ENCODE measurements at places on chromosomes 6 and 20.

DNA sequence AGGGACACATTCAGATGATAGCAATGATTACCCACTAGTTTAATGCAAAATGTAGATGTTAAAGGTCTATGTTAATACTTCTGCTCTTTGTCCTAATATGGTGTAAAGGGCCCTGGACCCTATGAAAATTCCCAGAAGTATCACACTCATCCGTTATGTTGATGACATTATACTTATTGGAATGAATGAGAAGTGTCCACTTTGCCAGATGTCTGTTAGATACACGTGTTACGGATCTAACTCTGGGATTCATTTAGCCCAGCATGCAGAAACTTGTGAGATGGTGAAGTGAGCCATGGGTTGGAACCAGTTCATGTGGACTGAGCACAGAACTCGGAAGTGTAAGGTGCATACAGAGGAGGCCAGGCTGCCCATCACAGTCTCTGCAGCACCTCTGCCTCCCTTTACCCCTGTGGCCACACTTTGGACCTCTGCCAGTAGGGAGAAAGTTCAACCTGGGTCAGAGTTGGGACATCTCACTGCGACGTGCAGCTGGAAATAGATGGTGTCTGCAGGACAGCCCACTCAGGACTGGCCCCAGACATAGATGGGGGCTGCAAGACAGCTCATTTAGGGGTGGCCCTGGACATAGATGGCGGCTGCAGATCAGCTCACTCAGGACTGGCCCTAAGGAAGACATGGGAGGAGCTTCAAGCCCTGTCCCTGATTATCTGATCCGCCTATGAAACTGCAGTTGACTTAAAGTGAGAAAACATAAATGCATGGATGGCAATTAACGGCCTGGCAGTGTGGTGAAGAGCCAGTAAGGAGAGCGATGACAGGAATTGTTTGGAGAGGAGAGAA is 71.2 kb upstream of the THBS2 start:
- DNase-seq, result no peak

GRCh38 chr20:45407783-45408645 is at the start of gene DBNDD2:
TSS of gene DBNDD2 (plus strand) at chr20:45408289. CDS start at chr20:45408468, 179 bp downstream.
- no peak for DNase-seq

- no peak for DNase-seq
These were observed 436.7 kb downstream of the RNF144B start for GRCh38 chr6:18823782-18824386.

- no peak for DNase-seq
These were observed 294.4 kb upstream of the TBX18 start for GRCh38 chr6:85058806-85059205.

GRCh38 chr6:168778201-168778600 is 337.2 kb downstream of the SMOC2 start:
- no peak for DNase-seq

DNA sequence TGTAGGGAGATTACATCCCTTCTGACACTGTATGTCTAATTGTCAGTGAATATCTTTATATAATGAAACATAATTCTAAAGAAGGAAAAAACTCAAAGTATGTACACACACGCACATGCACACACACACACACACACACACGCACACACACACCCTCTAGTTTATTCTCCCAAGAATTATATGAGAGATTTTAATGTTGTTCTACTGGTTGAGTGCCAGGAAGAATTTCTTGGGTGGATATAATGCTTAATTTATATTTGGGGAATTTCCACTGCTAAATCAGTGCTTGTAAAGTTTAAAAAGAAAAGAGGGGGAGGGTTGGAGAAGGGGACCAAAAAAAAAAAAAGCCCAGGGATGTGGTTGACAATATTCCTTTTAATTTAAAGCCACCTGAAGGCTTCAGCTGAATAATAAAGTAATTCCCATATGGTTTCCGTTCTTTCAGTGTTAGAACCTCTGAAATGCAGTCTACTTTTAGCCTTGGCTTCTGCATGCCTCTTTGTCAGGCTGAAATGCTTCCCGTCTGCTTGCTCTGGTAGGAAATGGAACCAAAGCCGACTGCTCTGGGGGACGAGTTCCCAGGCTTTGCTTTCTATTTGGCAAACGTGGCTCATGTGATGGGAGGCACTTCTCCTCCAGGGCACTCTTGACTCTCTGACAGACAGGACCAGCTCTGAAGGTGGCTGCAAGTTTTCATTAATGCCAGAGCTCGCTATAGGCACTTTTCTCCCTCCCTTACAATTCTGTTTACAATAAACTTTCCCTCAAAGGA is 225.4 kb downstream of the PRL start:
- no peak for DNase-seq

DNA sequence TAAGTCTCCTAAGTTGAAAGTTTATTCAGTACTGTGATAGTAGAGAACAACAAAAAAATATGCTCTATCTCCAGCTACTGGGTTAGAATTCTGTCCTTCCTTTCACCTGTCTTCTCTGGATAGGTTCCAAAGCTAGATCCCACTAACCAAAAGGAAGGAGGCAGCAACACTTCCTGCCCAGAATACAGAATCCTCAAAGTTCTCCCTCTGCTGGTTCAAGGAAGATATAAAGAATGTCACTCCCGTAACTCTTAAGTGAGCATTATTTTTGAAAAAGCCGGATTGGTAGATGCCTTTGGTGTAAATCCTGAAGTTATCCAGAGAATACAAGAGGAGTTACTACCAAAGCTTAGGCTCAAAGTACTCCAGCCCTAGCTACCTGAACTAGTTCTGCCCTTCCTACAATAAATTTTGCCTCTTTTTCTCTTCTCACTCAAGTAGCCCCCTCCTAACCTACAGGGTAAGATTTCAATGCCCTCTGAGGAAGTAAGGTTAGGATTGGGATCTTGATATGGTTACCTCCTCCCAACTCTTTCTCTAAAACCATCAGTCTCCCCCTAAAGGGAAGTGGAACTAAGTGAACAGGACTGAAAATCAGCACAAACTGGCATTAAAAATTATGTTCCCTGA is 26.0 kb upstream of the CRIP3 start:
- no peak for DNase-seq

- no peak for DNase-seq
These were observed 82.3 kb downstream of the C6orf52 start for GRCh38 chr6:10612161-10612560.

- no peak for DNase-seq
These were observed 601.2 kb upstream of the ARID1B start for GRCh38 chr6:156175971-156176421.

GRCh38 chr6:168968801-168969200 is 284.8 kb downstream of the THBS2 start:
- no peak for DNase-seq

- no peak for DNase-seq
These were observed 16.0 kb downstream of the AKAP12 start for GRCh38 chr6:151255811-151256210.

DNA sequence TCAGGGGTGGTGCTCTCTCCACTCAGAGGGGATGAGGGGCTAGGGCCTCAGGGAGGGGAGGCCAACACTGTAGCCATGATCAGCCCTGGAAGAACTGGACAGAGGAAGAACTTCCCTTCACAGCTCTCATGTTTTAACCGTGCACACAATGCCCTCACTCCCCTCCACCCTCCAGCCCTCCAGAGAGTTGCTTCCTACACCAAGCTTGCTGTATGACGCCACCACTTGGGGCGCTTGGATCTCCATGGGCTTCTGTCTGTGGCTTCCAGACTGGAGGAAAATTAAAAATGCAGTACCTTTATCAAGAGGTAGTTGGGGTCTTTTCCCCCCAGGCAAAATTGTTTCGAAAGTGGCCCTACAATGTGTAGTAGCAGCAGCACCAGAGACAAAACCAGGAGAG is 48.4 kb downstream of the ARHGAP40 start:
- DNase-seq, result no peak

DNA sequence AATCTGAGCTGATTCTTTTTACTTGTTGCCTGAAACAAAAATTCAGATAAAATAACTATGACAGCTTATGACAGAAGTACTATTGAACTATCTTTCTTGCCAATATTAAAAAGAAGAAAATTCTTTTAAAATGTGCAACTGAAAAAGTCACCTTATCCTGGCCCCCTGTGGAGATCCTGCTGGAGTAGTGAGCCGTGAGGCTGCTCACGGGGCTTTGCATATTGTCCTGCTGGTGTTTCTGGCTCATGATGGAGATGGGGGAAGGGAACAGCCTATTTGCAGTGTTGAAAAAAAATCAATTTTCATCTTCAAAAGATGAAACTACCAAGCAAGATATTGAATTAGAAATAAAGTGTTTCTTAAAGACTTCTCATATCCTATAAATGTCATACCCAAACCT is 216.0 kb downstream of the SAMD5 start:
- DNase-seq, result no peak

GRCh38 chr20:9294041-9294440 is 220.3 kb upstream of the LAMP5 start:
- no peak for DNase-seq

- DNase-seq, result no peak
These were observed 214.6 kb downstream of the HDGFL1 start for GRCh38 chr6:22783931-22784330.

GRCh38 chr6:149252622-149253021 is 64.9 kb upstream of the TAB2 start:
- DNase-seq, result no peak

GRCh38 chr20:62336329-62336728 is 30.8 kb downstream of the LAMA5 start:
- DNase-seq, result no peak

DNA sequence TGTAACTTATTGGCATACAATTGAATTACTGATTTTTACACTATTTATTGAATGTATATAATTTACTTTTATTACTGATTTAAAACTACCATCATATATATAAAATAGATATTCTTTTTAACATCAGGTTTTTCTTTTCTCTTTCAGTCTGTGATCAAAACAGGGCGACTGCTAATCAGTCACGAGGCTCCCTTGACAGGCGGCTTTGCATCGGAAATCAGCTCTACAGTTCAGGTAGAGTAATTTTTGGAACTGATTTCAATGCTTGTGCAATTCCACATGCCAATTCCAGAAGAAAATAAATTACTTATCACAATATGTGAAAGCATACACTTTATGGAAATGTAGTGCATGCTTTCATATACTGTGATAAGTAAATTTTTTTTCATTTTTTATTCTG is 166.5 kb downstream of the BCKDHB start:
- no peak for DNase-seq

DNA sequence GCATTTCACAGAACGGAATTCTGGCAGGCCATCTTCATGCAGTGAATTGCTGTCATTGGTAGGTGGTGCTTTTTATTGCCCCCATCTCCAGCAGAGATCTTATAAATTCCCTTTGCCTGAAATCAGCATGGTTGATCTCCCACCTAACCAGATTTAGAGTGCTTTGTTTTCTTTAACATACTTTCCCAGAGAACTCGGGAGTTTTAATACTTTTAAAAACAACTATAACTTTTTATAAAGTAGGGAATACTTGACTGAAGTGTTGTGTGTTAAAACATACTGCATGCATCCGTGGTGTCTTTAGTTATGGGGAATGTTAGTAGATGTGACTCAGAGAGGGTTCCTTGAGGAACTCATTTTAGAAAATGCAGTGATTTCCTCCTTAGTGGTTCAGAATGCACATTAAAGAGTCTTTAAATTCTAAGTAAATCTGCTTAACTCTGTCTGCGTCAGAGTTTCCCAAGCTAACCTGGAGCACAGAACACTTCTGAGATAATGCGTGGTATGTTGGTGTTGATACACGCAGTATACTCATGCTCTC is 54.9 kb downstream of the AKAP12 start:
- no peak for DNase-seq

- no peak for DNase-seq
These were observed 639 bp upstream of the LBP start for GRCh38 chr20:38345643-38346042.

DNA sequence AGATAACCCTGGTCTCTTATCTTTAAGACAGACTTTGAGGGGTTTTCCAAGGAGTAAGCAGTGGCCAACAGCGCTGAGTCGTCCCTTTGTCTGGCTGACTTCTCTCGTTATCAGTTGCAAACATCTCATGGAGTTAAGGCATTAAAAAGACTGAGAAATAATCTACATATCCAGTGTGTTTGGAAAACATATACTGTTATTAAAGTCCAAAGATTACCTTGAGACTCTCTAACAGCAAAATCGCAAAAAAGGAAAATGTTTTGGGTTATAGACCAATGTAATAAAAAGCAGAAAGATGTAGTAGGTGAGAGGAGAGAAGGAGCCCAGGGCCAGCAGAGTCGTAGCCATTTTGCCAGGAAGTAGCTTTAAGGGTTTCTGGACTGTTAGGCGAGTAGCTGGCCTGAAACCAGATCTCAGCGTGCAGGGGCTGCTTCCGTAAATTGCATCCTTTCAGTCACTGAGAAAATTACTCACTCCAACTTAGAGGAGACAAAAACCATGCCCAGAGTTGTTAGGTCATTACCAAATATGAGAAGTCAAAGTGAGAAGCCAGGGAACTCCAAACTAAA is 24.6 kb downstream of the MYLK4 start:
- no peak for DNase-seq

DNA sequence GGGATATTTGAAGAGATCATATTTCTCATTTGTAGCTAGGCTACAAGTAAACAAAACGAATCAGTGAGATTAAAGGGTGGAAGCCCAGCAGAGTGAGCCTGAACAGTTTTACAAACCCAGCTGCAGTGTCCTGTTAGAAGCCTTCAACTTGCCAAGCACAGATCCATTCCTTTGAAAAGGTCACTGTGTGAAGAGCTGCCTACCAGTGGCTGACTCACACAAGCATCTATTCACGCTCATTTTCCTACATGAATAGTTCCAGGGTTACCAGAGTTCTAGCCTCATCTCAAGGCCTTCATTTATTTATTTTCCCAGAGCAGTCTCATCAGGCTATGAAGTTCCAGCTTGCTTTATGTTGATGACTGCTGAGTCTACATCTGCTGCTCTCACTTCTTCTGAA is 25.7 kb upstream of the MLIP start:
- DNase-seq, result no peak

DNA sequence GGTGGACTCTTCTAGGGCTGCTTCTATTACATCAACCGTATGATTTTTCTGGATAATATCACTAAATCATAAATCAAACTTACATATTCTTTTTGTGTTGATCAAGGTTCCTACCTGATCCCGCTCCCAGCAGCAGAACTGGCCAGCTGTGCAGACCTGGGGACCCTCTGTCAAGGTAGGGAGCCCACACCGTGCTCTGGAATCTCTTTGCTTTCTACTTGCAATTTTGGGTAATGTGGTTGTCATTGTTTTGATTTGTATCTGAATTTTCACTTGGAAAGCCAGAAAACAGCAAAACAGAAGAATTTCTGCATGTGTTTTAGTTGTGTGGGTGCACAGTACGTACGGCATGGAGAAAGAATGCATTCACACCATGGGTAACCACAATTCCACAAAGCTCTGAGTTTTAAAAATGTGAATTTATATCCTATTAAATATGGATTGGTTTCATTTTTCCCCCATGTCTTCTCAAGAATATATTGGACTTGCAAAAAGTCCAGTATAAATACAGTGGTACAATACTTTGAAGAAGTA is 80.1 kb downstream of the ADGRG6 start:
- DNase-seq, result no peak

DNA sequence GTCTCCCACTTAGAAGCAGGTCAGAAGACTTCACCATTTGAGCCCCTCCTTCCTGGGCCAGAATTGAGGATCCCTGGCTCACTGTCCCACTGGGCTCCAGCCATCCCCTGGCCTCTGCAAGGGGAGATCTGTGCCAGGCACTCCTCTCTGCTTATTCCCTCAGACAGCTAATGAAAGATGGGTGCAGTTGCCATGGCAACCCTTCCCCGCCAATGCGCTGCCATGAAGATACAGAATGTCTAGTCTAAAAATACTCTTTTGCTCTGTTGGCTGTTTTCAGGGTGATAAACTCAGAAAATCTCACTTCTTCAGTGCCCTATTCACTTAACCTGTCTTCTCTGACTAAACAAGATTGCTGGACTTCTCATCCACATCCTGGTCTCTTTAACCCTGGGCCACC is 13.6 kb upstream of the TTLL2 start:
- DNase-seq, result no peak

- DNase-seq, result no peak
These were observed 169.8 kb downstream of the PTPRK start for GRCh38 chr6:128350416-128351254.
